GM12891 (cell line): ENCODE measurements at places on chromosomes 11 and 22.

DNA sequence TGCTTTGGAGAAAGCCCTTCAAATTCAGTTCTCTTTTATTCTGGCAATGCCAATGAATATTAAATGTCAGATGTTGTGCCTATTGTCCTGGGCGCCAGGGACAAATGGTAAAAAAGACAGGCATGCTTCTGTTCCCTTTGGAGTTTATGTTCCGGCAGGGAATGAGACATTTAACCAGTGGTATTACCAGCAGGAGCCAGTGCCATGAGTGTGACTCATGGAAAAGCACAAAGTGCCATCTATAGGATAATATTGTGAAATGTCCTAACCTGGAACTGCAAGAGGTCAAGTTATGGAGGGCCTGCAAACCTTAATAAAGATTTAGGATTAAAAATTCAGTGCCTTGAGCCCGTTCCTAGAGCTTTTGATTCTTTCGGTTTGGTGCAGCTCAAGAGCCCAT, 39.5 kb downstream of the REXO2 start:
- DNase-seq, result no peak

DNA sequence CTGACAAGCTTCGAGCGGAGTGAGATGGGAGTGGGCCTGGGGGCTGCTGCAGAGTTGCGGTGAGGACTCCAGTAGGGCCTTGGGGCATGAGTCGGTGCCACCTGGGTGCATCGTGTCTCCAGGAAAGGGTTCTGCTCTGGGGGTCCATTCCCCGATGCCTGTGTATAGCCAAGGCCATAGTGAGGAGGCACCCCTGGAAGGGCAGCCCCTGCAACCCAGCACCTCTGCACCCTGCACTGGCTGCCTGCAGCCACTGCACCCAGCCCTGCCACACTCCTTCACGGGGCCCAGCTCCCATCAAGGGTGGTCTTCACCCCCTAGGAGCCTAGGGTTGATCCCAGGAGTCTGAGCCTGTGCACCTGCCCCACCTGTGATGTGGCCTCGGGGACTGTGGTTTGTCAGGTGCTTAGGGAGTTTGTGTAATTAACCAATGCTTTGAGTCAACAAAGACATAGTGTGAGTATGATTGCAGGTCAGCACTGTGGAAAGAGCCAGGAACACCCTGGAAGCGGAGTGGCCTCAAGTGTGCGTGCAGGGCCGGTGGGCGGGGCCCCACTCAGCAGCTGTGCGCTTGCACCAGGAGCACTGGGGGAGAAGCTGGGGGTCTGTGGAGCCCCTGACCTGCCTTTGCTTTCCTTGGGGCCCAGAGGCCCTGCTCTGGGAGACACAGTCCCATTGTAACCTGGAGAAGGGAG, 1299.3 kb downstream of the BRD1 start:
- no peak for DNase-seq

- no peak for DNase-seq
These were observed 59.7 kb upstream of the EED start for GRCh38 chr11:86184728-86185380.

DNA sequence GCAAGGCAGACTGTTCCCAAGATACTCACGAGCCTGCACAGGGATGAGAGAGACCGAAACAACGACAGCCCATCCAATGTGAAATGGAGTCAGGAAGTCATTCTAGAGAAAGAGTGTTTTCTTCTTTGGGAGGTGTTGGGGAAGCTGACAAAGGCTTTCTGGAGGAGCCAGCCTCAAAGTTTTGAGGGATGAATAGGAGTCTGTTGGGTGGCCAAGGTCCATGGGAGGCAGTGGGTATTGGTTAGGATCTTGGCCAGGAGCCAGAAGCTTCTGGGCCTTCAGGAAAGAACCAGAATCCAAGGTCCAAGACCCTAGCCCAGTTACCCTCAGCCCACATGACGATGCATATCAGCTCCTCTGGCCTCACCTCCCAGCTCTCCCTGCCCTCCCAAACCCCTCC, 59.9 kb upstream of the SHISAL1 start:
- no peak for DNase-seq

DNA sequence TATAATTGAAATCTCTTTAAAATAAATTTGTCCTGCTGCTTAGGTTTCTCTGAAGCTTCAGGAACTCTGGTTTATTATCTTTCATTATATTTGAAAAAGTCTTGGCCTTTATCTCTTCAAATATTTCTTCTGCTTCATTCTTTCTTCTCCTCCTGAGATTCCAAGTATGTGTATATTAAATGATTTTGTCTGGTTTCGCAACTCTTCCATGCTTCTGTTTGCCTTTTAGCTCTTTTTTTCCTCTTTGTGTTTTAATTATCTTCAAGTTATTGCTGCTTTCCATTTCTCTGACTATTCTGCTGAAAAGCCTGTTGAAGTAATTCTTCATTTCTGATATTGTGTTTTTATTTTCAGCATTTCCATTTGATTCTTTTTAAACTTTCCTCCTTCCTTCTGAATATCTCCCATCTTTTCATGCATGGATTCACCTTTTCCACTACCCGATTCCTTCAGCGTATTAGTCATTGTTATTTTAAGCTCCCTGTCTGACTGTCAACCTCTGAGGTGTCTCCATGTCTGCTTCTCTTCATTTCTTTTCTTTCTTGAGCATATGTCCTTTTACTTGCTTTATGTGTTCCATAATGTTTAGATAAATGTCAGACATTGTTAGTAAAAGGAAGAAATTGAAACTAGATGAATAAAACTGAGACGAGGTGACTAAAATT, 46.6 kb upstream of the CTSC start:
- no peak for DNase-seq
